ENCODE measurements at places on chromosomes 11 and 22.
A peak's percentile ranks its signal among the peaks of the same experiment; 100 is the strongest.

GRCh38 chr11:115627071-115627470 lies 122.9 kb upstream of the CADM1 start:
- no peak for DNase-seq

DNA sequence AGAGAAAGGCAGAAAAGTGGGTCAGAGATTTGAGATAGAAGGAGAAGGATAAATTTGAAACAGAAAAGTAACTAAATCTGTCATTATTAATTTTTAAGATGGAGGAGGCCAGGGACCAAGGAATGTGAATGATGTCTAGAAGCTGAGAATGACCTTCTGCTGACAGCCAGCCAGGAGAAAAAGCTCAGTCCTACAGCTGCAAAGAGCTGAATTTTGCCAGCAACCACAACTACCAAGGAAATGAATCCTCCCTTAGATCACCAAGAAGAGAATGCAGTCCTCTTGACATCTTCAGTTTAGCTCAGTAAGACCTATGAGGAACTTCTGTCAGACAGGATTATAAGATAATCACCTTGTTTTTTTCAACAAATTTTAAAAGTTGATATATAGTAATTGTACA lies 538.2 kb downstream of the LRRC4C start:
- DNase-seq: no peak

- no peak for DNase-seq
Measured at GRCh38 chr11:115123641-115124040, 380.6 kb downstream of the CADM1 start.

DNA sequence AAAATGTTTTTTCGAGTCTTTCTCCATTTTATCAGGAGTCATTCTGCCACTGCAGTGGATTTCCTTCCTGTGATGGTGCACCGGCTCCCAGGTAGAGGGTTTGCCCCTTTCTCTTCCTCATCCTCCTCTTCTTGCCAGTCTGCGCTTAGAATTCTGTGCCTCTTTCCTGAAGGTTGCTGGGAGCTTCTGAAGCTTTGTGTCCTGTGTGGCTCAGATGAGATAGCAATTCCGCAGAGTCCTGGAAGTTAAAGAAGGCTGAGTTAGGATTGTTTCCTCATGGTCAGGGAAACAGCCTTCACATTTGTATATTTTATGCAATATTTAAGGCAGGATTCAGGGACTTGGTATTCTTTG lies 264 bp downstream of the BCO2 start:
- DNase-seq: no peak

DNA sequence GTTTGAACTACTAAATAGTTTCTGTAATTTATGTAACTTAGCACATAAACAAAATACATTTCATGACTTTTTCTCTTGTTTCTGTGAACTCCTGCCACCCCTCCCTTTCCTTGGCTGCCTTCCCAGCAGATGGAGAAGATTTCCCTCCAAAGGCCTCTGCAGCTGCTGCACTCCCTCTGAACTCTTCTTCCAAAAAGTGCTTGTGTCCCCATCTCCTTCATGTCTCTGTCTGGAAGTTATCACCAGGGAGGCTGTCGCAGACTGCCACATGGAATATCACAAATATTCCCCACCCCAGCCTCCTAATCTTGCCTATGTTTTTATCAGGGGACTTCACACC lies 1068.3 kb downstream of the OPCML start:
- no peak for DNase-seq

- DNase-seq: no peak
Measured at GRCh38 chr11:12137005-12137690, 26.8 kb downstream of the MICAL2 start.

- peak; percentile 18 for DNase-seq
Measured at GRCh38 chr11:106249617-106250239, 172.3 kb downstream of the AASDHPPT start.

GRCh38 chr11:62137276-62137861 lies 13.6 kb downstream of the INCENP start:
- no peak for DNase-seq

- DNase-seq: no peak
Measured at GRCh38 chr22:26568207-26568706, 21.7 kb downstream of the TPST2 start.

DNA sequence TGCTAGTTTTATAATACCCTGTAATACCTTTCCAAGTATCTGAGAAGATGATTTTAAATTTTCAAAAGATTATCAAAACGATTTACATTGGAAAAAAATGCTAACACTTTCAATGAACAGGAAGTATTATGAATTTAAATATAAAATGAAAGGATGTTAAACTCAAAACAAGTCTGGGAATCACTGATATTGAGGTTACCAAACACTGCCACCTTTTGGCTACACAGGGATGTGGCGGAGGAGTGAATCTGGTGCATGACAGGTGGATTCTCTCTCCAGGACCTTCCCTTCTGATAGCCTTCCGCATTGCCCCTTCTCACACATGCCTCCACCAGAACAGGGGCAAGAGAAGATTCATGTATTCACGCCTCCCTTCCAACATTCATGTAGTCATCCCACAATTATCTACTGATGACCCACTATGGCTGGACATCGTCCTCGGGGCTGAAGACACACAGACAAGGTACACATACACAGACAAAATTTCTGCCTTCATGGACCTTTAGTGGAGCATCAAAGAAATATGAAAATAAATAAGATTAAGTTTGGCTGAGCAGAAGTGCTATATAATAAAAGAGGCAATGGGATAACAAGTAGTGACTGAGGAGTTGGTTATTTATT lies 34.7 kb downstream of the ATG16L2 start:
- DNase-seq: no peak

GRCh38 chr11:15471048-15471894 lies 356.5 kb downstream of the INSC start:
- DNase-seq: no peak

- no peak for DNase-seq
Measured at GRCh38 chr11:125942771-125943428, 2.9 kb upstream of the VSIG10L2 start.

GRCh38 chr11:49995565-49995964 lies 13.2 kb upstream of the OR4C12 start:
- DNase-seq: peak; percentile 44

GRCh38 chr11:66112601-66113499 lies 42.8 kb downstream of the PACS1 start:
- DNase-seq: peak; percentile 79

GRCh38 chr11:35116762-35117640 lies 22.0 kb upstream of the CD44 start:
- DNase-seq: peak; percentile 87

DNA sequence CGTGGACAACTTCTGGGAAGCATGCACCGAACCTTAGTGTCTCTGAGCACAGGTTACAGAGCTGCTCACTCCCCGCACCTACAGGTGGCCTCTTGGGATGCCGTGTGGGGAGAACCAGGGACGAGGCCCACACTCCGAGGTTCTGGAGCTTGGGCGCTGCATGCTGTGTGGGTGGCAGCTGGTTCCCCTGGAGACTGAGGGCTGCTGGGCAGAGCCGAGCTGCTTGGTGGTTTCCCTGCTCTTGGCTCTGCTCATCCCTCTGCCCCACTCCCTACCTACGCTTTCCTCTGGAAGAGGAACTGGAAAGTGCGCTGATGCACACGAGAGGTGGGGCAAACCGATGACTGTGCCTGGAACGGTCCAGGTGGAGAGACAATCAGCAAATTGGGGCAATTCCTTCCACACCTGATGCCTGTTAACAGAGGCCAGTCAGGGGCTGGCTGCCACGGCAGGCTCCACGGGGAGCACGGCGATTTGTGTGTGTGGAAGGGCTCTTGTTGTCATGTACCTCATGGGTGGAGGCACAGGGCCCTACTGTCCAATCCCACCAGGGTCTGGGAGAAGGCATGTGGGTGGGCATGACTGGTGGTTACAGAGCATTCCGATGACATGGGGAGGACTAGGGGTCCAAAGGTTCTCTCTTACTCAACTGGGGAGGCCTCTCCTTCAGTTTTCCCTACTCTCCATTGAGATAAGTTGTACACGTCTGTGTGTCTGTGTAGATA lies 60.9 kb downstream of the ST14 start:
- no peak for DNase-seq

GRCh38 chr11:34732831-34733230 lies 111.9 kb downstream of the EHF start:
- DNase-seq: no peak

- no peak for DNase-seq
Measured at GRCh38 chr11:20731676-20732215, 62.4 kb downstream of the NELL1 start.

DNA sequence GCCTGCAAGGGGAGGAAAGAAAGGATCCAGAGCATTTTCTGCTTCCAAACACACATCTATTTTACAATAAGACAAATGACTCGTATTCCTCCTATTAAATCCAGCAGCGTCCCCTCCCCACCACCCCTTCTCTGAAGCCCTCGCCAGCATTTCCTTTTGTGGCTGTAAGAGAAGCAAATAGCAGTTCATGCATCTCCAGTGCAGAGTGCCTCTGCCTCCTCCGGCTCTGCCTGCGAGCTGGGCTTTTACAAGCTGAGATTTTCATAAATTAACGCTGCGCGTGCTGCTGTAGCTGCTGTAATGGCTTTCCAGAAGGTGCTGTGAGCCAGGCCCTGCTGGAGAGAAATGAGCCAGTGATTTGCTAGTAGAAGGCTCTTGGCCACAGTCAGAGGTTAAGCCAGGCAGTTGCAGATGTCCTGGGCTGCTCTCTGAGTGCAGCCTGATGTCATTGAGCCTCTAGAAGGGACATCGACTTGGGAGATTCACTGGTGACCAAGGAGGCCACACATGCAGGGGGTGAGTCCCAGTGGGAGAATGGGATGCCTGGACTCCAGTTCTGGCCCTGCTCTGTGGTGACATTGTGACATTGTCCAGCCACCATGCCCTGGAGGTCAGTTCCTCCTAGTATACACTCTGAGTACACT lies 134.5 kb upstream of the NAV2 start:
- DNase-seq: no peak

DNA sequence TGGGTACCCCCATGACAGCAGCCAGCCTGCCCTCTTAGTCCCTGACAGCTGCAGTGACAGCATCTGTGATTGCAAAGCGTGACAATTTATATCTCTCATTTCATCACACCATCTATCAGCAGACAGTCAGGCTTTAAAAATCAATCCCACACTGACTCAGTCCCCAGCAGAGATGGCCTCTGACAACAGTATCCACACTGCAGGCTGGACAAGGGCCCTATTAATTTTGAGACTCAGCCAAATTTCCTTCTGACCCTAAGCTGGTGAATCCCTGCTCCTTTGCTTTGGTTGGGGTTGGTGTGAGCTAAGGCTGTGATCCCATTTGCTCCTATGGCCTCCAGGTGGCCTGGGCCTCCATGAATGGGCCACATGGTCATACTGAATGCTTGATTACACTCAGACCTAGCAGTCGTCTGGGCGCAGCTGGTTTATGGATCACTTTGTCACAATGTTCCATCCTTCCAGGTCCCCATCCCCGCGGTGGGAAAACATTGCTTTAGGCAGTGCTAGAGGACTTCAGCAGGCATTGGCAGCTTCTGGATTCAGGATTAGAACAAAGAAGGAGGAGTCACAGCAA lies 68.2 kb upstream of the B3GAT1 start:
- no peak for DNase-seq

DNA sequence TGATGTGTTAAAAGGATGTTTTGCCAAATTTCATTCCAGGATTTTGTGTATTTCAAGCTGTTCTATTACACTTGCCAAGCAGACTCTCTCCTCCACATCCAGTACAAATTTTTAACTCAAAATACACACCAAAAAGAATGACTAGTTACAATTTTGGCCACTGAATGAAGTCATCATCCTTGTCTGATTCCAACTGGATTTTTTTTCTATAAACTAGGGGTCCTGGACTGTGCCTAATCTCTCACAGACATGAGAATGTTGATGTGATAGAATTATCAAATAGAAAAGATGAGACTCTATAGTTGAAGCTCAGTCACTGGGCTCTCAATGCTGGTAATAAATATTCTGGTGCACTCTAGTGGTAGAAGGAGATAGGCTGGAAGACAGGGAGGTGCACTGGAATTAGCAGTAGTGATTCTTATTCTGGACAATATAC lies 85.8 kb downstream of the FANCF start:
- no peak for DNase-seq

- DNase-seq: no peak
Measured at GRCh38 chr11:67689178-67689577, 14.8 kb upstream of the ALDH3B2 start.

DNA sequence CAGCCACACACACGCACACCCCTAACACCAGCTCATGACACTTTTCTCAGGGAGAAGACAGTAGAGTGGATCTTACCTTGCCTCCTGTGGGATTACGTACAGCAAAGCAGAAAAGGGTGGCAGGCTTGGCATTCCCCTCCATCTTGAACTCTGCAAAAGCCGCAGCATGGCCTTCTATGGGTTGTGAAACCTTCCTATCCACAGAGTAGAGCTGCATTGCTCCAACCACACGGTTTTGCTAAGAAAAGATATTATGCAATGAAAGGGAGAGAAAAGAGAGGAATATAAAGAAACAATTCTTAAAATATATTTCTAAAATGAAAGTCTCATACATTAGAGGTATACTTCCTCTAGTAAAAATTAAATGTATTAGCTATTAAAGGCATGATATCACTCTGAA lies 48.8 kb downstream of the CLTCL1 start:
- DNase-seq: no peak

- no peak for DNase-seq
Measured at GRCh38 chr11:68002938-68003845, 705 bp downstream of the UNC93B1 start.

DNA sequence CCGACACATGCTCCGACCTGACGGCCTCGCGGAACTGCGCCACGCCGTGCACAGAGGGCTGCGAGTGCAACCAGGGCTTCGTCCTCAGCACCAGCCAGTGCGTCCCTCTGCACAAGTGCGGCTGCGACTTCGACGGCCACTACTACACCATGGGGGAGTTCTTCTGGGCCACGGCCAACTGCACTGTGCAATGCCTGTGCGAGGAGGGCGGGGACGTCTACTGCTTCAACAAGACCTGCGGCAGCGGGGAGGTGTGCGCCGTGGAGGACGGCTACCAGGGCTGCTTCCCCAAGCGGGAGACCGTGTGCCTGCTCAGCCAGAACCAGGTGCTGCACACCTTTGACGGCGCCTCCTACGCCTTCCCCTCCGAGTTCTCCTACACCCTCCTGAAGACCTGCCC lies 26.8 kb downstream of the TECTA start:
- DNase-seq: no peak

GRCh38 chr11:65425105-65425970 lies 2.7 kb downstream of the NEAT1 start:
- peak; percentile 85 for DNase-seq

DNA sequence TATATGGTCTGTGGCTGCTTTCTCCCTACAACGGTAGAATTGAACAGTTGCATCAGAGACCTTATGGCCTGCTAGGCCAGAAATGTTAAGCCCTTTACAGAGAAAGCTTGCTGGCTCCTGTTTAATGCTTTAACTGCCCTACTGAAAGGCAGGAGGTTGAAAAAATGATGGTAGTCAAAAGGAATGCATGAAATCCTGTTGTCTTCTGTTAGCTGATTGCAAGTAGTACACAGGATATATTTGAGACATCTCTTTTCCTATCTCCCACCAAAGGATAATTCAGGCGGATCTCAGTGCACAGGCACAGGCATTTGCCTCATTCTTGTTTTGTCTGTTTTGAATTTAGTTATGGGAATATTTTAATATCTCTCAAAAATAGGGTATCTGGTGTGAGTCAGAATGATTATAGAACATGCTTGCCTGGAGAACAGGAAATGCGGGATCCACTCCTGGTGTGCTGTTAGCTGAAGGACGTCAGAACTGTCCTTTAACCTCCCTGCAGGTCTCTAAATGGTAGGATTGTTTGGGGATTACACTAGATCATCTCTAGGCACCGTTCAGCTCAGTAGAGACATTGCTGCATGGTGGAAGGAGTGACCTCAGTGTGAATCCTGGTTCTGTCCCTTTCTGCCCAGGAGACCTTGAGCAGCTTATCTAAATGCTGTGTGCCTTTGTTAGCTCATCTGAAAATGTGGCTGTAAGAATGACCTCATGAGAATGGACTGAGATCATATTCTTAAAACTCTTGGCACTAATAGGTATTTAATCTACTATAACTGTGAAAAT lies 49.5 kb downstream of the PACS1 start:
- peak; percentile 71 for DNase-seq
